ENCODE measurements at places on chromosomes 2 and 18.

DNA sequence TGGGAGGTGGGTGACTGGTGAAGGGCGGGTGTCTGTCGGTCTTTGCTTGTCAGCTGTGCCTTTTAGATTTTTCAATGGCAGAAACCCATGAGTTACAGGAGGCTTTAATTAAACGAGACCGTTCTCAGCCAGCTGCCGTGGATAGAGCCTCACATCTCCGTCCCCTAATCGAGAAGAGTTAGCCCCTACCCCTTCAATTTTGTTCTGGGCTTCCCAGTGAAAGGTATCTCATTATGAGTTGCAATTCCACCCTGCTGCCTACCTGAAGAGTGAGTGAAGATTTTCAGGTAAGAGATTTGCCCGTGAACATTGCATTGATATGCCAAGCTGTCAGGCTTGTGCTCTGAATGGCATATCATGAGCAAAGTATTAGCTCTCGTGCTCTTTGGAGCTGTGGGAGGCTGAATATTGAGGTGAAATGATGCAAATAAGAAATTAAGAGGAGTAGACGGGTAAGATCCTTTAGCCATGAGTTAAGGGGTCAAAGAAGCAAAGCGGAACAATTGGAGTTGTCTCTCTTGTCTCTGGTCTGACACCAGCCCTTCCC lies 118.7 kb upstream of the MSTN start:
- no peaks in the 10 kb centered on the region for H3K36me3 ChIP-seq
- H3K4me3 ChIP-seq = peak overlapping the region; percentile 82
- no peaks in the 10 kb centered on the region for H3K27me3 ChIP-seq
- H3K4me1 ChIP-seq = peaks cover 20% of the 10 kb centered on the region
- peak overlapping the region; percentile 67 for H3K27ac ChIP-seq
- DNase-seq = no peak

- no peak overlapping the region for H3K4me3 ChIP-seq
- no peak overlapping the region for H3K27ac ChIP-seq
- peaks cover 4% of the 10 kb centered on the region for H3K27me3 ChIP-seq
- no peaks in the 10 kb centered on the region for H3K36me3 ChIP-seq
These were observed 45.3 kb upstream of the HS6ST1 start for GRCh38 chr2:128363934-128364361.

DNA sequence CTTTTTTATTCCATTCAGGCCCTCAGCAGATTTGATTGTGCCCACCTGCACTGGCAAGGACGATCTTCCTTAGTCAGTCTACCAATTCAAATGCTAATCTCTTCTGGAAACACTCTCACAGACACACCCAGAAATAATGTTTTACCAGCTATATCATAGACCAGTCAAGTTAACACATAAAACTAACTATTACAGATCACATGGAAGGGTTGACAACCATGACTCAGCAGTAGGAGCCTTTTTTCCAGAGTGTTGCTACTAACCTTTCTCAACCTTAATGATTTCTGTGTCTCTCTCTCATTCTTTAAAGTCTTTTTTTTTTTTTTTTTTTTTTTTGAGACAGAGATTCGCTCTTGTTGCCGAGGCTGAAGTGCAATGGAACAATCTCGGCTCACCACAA lies 143.5 kb upstream of the MSH6 start:
- peaks cover 10% of the 10 kb centered on the region for H3K4me1 ChIP-seq
- H3K27ac ChIP-seq = no peak overlapping the region
- H3K4me3 ChIP-seq = no peak overlapping the region
- DNase-seq = no peak
- H3K36me3 ChIP-seq = no peaks in the 10 kb centered on the region

DNA sequence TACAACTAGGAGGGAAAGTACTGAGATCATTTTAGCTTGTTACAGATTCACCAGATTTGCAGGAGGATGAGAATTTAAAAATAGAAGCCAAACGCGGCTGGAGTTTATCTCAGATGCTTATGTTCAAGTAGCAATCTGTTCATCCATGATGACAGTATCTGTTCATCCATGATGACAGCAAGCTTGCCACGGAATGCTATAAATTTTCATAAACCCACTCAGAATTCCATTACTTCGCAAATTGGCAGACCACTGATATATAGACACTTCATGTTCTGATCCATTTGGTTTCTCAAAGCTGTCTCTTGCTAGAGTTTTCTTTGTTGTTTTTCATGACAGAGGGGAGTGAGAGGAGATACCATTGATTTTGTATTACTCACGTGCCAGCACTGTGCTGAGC lies 84.2 kb downstream of the GAREM1 start:
- H3K4me1 ChIP-seq = no peaks in the 10 kb centered on the region
- no peak for DNase-seq
- no peak overlapping the region for H3K4me3 ChIP-seq
- H3K27me3 ChIP-seq = peaks cover 8% of the 10 kb centered on the region
- no peaks in the 10 kb centered on the region for H3K36me3 ChIP-seq

GRCh38 chr2:43948370-43948769 lies 47.4 kb downstream of the LRPPRC start:
- no peak overlapping the region for H3K4me3 ChIP-seq
- peaks cover 86% of the 10 kb centered on the region for H3K36me3 ChIP-seq
- H3K27me3 ChIP-seq = no peaks in the 10 kb centered on the region
- H3K27ac ChIP-seq = no peak overlapping the region

GRCh38 chr2:111022633-111023032 lies 98.1 kb upstream of the BCL2L11 start:
- no peak overlapping the region for H3K27ac ChIP-seq
- H3K36me3 ChIP-seq = no peaks in the 10 kb centered on the region
- peaks cover 2% of the 10 kb centered on the region for H3K27me3 ChIP-seq
- H3K4me3 ChIP-seq = no peak overlapping the region

- H3K36me3 ChIP-seq = peaks cover 54% of the 10 kb centered on the region
- no peak overlapping the region for H3K4me3 ChIP-seq
- no peaks in the 10 kb centered on the region for H3K27me3 ChIP-seq
- H3K4me1 ChIP-seq = peaks cover 23% of the 10 kb centered on the region
- no peak overlapping the region for H3K27ac ChIP-seq
- DNase-seq = no peak
These were observed 8.9 kb downstream of the ZNF512 start for GRCh38 chr2:27591745-27592144.

DNA sequence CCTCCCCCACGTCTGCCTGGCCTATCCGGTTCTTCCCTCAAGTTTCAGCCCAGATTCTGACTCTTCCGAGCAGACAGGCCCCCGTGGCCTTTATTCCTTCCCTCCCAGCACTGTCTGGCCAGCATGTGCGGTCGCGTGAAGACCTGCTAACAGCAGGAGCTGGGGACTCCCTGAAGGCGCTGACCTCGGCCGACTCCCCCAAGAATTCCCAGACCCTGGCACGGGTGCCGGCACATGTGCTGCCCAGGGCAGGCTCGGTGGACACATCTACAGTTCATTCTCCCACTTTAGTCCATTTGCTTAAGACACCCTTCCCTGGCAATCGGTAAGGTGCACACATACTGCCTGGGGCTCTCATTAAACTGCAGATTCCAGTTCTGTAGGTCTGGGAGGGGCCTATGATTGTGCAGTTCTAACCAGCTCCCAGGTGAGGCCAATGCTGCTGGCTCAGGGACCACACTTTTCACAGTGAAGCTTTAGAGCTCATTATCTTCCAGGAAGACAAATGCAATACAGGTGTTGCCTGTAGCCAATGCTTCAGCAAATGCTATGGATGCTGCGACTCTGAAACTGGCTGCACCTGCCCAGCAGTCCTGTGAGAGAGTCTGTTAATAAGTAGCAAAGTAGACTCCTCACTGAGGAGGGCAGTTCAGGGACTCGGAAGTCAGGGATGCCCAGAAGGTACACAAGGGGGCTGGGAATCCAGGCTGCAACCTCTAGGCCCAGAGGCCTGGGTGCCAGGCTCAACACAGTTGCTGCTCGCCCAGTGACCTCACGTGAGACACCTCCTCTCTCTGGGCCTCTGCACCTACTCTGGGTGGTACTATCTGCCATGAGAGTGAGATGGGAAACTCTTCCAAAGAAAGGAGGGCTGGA lies 45.4 kb upstream of the TAF1B start:
- DNase-seq = no peak
- H3K4me1 ChIP-seq = peaks cover 31% of the 10 kb centered on the region
- H3K4me3 ChIP-seq = no peak overlapping the region
- H3K27ac ChIP-seq = no peak overlapping the region
- H3K27me3 ChIP-seq = peaks cover 8% of the 10 kb centered on the region

GRCh38 chr2:170156592-170156991 lies 21.4 kb upstream of the MYO3B start:
- H3K4me1 ChIP-seq = peaks cover 2% of the 10 kb centered on the region
- no peaks in the 10 kb centered on the region for H3K27me3 ChIP-seq
- no peaks in the 10 kb centered on the region for H3K36me3 ChIP-seq
- H3K27ac ChIP-seq = no peak overlapping the region

- no peak overlapping the region for H3K27ac ChIP-seq
- no peaks in the 10 kb centered on the region for H3K36me3 ChIP-seq
- H3K4me3 ChIP-seq = no peak overlapping the region
These were observed 177.9 kb downstream of the NRP2 start for GRCh38 chr2:205860181-205860580.

DNA sequence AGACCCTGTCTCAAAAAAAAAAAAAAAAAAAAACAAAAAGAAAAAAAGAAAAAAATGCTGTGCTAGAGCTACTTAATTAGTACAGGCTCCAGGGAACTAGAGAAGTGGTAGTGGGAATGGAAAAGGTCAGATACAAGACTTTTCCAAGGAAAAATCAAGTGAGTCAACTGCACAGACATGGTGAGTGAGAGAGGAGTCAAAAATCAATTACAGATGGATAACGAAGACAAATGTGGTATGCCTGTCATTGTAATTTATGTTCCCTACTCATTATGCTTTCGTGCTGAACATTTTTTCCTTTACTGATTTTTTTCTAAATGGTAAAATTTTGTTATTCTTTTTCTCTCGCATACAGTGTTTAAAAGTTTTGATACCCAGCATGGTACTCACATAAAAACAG lies 111.5 kb downstream of the MDH1 start:
- H3K27ac ChIP-seq = no peak overlapping the region
- no peak overlapping the region for H3K4me3 ChIP-seq
- no peak for DNase-seq
- no peaks in the 10 kb centered on the region for H3K36me3 ChIP-seq

DNA sequence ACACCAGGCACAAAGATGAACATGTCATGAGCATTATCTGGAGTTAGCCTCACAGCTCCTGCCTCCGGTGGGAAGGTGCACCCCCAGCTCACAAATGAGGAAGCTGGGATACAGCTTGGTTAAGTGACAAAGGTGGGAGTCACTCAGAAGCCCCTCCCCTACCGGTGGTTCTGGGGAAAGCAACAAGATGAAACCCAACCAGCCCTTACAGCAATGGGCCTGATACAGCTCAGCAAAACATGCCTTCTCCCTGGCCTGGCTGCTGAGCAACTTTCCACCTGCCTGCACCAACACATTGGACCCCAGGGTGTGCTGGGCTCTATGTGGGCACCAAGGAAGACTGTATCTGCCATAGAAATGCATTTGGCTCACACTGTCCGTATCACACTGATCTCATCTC lies 113.2 kb downstream of the GYPC start:
- no peaks in the 10 kb centered on the region for H3K36me3 ChIP-seq
- H3K4me1 ChIP-seq = no peaks in the 10 kb centered on the region
- no peak for DNase-seq
- H3K27ac ChIP-seq = no peak overlapping the region
- peaks cover 25% of the 10 kb centered on the region for H3K27me3 ChIP-seq

- no peak for DNase-seq
- no peak overlapping the region for H3K27ac ChIP-seq
- peak overlapping the region; percentile 83 for H3K4me3 ChIP-seq
- H3K27me3 ChIP-seq = peaks cover 39% of the 10 kb centered on the region
- peaks cover 34% of the 10 kb centered on the region for H3K4me1 ChIP-seq
These were observed 1.6 kb downstream of the CRIM1 start for GRCh38 chr2:36356990-36357846.

All from activated B cell treated with CpG ODN at 0.5 μM for 24 hours (primary cell).